Stimulated activated CD8-positive, alpha-beta memory T cell treated with anti-CD3 and anti-CD28 coated beads, Interleukin-2, amount 100 ng/mL, for 1 hour (primary cell): ENCODE measurements at places on chromosomes 4 and X.

DNA sequence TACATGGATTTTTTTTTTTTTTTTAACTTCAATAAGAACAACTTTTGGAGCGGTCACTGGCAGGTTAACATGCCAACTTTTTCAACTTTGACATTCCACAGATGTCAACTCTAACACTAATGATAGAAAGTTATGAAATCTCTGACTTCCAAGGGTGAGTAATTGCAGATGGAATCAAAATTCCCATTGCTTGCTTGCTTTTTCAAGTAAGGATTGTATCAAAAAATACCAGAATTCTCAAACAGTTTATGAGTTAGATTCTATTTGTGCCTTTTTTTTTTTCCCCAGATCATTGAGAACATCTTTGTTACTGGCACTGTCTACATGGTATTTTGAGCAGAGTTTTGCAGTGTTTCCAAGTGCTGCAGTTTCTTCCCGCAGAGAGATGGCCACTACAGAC, 50.3 kb upstream of the OTUD4 start:
- no peak for DNase-seq

GRCh38 chr4:16722416-16722815, 176.0 kb downstream of the LDB2 start:
- no peak for DNase-seq

DNA sequence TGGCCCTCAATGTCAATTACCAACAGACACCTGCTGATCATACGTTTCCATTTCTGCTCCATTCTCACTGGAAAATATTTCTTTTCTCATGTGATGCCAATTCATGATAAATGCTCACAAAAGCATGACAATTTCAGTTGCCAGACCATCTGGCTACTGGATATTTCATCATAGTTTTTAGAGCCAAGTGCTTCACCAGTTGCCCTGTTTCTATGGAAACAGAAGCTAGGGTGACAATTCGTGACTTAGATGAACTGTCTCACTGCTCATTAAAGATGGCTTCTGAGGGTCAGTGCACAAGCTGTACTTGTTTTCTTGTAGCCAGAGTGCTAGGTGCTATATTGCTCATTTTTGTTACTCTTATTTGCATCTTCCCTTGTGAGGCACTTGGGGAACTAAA, 184.9 kb downstream of the COMMD8 start:
- no peak for DNase-seq

GRCh38 chrX:144333429-144333828, 449.6 kb downstream of the UBE2NL start:
- no peak for DNase-seq

DNA sequence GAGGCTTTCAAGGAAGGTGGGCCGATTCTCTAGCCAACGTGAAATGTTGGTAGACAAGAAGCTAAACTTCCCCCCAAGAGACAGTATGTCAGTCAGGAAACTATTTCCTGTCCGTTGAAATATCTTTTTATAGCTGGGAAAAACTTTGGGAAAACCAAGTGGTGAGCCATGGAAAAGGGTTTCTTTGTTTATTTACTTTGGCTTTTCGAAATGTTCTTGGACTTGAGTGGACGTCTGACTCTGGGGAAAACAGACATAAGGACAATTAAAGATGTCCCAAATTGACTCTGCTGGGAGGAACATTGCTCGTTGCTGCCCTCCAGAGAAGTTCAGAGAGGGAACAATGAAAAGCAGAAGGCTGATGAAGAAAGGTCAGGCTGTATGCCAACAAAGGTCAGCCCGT, 295.4 kb downstream of the RAPGEF2 start:
- DNase-seq, result no peak

DNA sequence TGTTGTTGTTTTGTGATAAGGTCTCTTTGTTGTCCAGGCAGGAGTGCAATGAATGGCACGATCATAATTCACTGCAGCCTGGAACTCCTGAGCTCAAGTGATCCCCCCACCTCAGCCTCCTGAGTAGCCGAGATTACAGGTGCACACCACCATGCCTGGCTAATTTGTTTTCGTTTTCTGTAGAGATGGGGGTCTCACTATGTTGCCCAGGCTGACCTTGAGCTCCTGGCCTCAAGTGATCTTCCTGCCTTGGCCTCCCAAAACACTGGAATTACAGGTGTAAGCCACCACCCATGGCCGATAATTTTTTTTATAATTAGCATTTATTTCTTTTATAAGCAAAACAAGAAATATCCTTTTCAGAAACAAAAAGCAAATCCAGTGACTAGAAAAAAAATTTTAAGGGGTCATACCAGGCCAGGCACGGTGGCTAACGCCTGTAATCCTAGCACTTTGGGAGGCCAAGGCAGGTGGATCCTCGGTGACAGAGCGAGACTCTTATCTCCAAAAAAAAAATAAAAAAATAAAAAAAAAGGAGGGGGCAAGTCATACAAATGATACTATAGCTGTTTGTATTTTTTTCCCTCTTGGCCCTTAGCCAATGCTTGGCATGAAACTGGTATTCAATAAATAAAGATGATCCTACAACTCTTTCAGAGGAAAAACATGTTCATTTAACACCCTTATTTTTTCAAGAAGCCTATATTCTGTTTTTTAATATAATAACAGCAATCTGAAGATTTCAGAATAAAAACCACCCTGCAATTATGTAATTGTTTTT, 3.4 kb downstream of the PLAC8 start:
- no peak for DNase-seq

- no peak for DNase-seq
Measured at GRCh38 chr4:75031775-75032174, 98.9 kb downstream of the PARM1 start.

DNA sequence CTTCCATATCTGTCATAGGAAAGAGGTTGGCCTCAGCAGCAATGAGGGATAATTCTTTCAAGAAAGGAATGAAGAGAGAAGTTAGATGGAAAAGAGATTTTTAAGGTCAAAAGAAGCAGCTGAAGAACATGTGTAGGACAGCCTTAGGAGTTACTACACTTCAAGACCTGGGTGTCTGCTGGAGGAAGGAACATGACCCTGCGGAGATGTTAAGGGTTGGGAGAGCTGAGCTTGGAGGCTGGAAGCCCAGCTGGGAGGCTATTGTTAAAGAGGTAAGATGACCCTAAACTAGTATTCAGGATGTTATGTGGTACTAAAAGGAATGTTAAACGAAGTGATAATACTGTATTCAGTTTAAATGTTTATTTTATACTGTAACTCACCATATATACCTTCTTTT, 15.0 kb downstream of the HADH start:
- DNase-seq, result no peak

DNA sequence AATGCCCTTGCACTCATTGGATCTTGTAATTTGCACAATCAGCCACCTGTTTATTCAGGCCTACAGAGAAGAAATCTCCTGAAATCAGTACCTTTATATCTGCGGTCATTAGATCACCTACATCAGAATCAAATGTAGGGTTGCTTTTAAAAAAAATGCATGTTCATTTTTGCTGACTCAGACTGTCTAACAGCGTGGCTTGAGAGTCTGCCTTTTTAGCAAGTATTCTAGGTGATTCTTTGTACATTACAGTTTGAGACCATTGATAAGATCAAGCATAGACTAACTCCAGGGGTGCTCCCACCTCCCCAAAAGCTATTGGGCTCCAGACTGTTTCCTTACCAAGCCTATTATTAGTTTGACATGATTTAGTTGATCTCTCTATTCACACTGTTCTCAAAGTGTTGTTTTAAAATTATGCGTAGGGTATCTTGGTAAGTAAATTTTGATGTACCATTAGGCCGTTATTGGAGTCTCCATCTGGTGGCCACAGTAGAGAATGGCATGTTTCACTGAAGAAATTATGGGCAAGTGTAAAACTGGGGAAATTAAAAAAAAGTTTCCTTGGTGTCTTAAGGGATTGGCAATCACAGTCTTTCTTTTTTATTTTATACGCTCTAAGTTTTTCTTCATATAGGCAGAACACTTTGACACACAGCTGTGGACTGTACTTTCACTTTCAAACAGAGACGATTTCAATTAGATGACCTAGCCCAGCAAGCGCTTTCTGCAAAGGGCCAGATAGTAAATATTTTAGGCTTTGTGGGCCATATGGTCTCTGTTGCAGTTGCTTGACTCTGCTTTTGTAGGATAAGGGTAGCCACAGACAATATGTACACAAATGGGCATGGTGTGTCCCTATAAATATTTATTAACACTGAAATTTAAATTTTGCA, 33.7 kb upstream of the MSL3 start:
- no peak for DNase-seq

DNA sequence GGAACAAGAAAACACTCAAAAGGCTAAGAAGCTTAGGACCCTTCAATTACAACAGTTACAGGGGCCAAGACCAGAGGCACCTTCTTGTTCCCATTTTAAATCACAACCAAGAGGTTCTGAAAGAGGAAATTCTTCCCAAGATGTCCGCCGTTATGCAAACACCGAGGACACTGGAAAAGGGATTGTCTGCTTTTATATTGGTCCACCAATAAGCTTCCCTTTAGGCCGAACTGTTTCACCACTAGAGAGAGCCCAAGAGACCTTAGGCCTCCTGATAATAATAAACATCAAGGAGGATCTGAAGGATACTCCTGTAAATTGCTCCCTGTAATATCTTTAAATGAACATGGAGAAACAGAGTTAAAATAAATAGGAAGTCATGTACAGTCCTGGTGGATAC, 92.6 kb upstream of the NLRP2B start:
- no peak for DNase-seq

DNA sequence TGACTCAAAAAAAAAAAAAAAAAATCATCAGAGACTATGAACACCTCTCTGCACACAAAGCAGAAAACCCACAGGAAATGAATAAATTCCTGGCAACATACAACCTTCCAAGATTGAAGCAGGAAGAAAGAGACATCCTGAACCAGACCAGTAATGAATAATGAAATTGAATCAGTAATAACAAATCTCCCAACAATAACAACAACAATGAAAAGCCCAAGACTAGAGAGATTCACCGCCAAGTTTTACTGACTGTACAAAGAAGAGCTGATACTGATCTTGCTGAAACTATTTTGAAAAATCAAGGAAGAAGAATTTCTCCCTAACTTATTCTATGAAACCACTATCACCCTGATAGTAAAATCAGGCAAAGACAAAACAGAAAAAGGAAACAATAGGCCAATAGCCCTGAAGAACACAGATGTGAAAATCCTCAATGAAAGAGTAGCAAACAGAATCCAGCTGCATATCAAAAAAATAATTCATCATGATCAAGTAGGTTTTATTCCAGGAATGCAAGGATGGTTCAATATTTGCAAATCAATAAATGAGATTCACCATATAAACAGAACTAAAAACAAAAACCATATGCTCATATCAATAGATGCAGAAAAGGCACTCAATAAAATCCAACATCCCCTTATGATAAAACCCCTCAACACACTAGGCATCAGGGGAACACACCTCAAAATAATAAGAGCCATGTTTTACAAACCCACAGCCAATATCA, 31.0 kb upstream of the PLK4 start:
- DNase-seq, result no peak

GRCh38 chr4:75376543-75376942, 137.7 kb downstream of the RCHY1 start:
- DNase-seq, result no peak

DNA sequence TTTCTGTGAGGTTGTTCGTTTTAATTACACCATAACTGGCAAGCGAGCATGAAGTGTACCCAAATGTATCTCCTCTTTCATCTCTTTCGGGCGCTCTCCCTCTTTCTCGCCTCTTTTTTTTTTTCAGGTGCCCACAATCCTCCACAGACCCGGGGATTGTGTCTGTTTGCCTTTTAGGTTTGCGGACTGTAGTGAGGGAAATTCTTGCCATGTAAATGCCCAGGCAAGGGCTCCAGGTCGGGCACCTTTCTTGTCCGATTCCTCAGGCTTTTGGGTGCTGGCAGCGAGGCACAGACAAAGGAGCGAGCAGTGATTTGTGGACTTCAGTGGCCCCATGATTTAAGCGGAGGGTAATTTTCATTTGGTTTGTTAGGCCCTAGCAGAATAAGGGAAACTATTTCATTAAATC, 1.1 kb upstream of the PHOX2B start:
- DNase-seq, result no peak

DNA sequence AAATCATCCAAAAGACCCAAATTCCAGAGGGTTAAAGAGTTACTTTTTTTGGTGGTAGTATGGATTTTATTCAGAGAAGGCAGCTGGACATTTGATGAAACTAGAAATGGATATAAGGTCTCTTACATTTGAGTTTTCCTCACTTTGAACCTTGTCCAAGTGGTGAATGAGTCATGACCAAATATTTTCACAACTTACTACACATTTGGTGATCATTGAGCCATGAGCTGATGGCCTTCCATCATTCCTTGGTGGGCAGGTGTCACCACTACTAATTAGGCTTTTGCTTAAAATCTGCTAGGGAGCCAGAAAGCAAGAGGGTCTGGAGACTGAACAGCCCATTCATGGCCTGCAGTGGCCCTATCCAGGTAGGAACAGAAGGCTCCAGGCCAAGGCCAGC, 620.2 kb upstream of the INTU start:
- DNase-seq, result no peak

DNA sequence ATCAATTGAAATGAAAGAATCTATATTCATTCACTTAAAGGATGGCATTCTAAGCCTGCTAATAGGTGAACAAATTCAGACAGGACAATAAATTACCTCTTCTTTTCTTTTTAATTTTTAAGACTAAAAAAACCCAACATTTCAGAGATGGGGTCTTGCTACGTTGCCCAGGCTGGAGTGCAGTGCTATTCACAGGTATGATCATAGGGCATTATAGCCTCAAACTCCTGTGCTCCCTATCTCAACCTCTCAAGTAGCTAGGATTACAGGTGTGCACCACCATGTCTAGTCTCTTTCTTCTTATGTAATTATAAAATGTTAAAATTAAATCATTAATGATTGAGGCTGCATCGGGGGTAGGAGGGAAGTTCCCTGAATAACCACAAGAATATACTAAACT, 52.5 kb upstream of the PDLIM5 start:
- no peak for DNase-seq

DNA sequence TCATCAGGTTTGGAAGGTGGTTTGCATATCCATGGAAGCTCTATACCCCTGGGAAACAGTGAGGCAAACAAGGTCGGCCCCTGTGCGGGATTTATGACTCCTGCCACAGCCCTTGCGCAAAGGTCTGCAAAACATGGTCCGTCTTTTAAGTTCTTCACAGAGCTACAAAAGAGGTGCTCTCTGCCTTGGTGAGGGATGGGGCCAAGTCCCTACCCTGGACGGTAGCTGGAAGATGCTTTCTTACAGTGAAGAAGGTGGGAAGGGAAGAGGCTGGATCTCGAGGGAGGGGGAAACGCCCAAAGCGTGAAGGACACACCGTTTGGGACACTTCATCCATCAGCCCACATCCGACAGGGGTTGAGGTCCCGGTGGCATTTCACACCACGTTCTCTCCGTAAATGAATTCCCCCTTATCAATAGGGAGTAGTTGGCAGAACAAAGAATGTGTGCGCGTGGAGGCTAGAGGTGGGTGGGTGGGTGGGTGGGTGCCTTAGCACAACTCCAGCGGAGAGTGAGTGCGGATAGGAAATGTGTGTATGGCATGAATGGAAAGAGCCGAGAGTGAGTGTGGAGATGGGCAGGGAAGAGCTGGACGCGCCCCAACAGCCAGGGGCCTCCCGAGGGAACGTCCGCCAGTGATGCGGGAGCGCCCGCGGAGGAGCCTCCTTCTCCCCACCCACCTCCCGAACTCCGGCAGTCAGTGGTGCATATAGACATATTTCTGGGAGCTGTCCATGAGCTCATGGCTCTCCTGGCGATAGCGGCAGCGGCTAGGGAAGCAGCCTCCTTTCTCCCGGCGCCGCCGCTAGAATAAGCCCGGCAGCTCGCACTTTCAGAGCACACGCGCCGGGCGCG, 68.3 kb downstream of the LARP7 start:
- DNase-seq, result no peak

- no peak for DNase-seq
Measured at GRCh38 chr4:140172960-140173359, 19.0 kb upstream of the MAML3 start.

- DNase-seq, result no peak
Measured at GRCh38 chr4:139665690-139666529, at the start of gene MGST2. TSS of gene MGST2 (plus strand) at chr4:139665819. CDS start at chr4:139666020, 201 bp downstream.
